ENCODE measurements at places on chromosomes 7 and 10. TPM values are rescaled to one million over a fixed set of nuclear protein-coding genes. Genes with fewer than 3 reads are reported as not detected.

DNA sequence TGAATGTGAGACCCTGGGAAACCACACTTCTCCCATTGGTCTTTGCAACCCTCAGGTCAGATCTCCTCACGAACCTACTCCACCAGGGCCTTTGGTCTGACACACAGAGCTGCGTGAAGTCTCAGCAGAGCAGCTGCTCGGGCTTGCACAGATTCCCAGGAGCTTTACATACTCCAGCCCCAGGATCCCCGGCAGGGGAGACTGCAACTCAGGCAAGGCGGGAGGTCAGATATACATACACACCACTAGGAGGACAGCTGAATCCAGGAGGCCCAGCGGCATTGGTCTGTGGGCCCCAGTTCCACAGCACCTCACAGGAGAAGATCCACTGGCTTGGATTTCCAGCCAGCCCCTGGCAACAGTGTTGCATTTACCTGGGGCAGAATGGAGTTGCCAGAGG lies 239.2 kb downstream of the GPAM start:
- no peak for DNase-seq
- H3K36me3 ChIP-seq: no peaks in the 10 kb centered on the region
- H3K4me1 ChIP-seq: no peaks in the 10 kb centered on the region

SPDYE16 gene
- not detected for total RNA-seq

DNA sequence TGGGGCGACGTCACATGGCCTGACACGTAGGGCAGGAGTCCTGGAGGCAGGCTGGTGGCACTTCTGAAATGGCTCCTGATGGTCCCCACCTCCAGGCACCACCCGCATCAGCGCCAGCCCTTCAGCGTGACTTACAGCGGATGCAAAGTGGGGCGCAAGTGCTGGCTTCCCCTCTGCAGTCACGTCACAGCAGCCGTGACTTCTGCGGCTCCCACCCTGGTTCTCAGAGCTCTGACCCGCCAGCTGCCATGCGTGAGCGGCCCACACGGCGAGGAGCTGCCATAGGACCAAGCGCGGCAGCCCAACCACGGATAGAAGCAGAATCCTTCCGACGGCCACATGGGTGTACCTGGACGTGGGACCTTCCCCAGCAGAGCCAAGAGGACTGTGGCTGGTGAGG lies 159.0 kb downstream of the ELFN1 start:
- no peak overlapping the region for H3K27ac ChIP-seq
- no peak overlapping the region for H3K4me3 ChIP-seq
- no peaks in the 10 kb centered on the region for H3K36me3 ChIP-seq
- H3K27me3 ChIP-seq: no peaks in the 10 kb centered on the region
- no peaks in the 10 kb centered on the region for H3K4me1 ChIP-seq

EPHA1 gene
- total RNA-seq: 1.3 TPM

DNA sequence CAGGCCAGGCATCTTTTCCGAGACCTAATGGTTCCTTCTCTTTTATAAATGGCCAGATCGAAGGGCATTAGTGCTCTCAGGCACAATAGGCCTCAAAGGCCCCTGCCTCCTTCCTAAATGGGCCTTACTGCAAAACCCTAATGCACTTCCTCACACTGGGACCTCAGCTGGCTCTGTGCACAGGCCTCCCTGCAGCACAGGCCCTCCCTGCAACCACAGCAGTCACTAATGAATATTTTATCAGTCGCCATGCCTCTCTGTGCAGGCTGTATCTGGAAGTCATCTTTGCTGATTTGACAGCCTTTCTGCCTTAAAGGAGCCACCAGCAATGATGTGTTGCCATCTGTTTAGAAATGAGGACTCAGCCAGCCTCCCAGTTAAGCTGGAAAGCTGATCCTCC lies 54.9 kb upstream of the SDK1 start:
- H3K27ac ChIP-seq: no peak overlapping the region
- no peaks in the 10 kb centered on the region for H3K27me3 ChIP-seq
- no peak for DNase-seq
- no peak overlapping the region for H3K4me3 ChIP-seq
- no peaks in the 10 kb centered on the region for H3K4me1 ChIP-seq

GPR15LG gene
- total RNA-seq: not detected

DNA sequence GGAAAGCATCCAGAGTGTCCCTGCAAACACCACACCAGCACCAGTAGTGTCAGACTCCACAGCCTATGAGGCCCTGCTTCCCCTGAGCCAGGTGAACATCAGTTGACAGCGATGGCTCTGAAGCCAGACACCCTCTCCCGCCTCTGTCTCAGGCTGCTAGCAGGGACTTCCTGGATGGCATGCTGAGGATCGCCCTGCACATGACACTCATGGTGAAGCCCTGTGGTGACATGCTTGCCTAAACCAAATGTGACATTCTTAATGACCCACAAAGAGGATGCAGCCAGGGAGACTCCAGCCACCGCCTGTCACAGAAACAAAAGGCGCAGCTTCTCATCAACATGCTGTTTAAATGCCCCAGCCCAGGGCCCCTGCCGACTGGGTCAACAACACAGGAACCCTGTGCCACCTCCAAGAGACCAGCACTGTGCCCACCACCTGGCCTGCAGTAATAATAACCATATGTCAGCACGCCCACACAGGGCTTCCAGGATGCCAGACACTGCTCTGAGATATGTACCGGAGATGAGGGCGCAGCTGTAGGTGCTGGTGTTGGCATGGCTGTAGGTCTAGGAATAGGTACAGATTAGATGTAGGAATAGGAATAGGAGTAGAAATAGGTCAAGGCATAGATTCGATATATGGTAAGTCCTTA lies 81.3 kb downstream of the GRID1 start:
- H3K4me3 ChIP-seq: no peak overlapping the region
- H3K27ac ChIP-seq: no peak overlapping the region
- no peaks in the 10 kb centered on the region for H3K27me3 ChIP-seq
- H3K4me1 ChIP-seq: no peaks in the 10 kb centered on the region
- no peak for DNase-seq

OR6V1 gene
- not detected for total RNA-seq

GRCh38 chr7:129169171-129169671 lies 19.2 kb upstream of the SMO start:
- DNase-seq: no peak
- H3K4me1 ChIP-seq: no peaks in the 10 kb centered on the region
- peak overlapping the region; percentile 47 for H3K4me3 ChIP-seq

GRCh38 chr7:14144109-14144508 lies 154.6 kb upstream of the ETV1 start:
- H3K4me1 ChIP-seq: no peaks in the 10 kb centered on the region
- H3K4me3 ChIP-seq: no peak overlapping the region
- no peaks in the 10 kb centered on the region for H3K36me3 ChIP-seq
- H3K27me3 ChIP-seq: no peaks in the 10 kb centered on the region
- DNase-seq: no peak

DNA sequence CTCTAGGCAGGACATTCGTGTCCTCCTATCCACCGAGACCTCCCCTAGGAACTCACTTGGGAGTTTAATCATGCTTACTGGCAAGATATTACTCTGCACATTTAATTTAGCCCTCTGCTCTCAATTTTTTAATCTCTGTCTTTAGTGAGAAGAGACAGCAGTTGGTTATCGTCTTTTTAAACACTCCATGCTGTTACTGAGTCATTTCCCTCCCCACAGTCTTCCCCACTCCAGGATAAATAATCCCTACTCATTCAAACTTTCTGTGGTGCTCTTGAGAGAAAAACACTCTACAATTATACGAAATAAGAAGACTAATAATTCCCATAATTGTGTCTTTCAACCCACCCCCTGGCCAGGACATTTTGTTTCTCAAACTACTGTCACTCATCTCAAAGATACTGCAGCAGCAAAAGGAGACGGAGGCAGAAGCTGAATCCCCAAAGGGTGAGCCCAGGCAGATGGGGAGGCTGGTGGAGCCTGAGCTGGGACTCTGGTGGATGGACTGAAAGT lies 84.2 kb downstream of the ANK3 start:
- DNase-seq: no peak
- H3K27ac ChIP-seq: no peak overlapping the region
- H3K27me3 ChIP-seq: no peaks in the 10 kb centered on the region
- no peak overlapping the region for H3K4me3 ChIP-seq
- H3K4me1 ChIP-seq: no peaks in the 10 kb centered on the region
- H3K36me3 ChIP-seq: no peaks in the 10 kb centered on the region

EIF4EBP2 gene
- total RNA-seq: 50.9 TPM

SLC26A5 gene
- total RNA-seq: not detected

SPDYE5 gene
- total RNA-seq: not detected

DNA sequence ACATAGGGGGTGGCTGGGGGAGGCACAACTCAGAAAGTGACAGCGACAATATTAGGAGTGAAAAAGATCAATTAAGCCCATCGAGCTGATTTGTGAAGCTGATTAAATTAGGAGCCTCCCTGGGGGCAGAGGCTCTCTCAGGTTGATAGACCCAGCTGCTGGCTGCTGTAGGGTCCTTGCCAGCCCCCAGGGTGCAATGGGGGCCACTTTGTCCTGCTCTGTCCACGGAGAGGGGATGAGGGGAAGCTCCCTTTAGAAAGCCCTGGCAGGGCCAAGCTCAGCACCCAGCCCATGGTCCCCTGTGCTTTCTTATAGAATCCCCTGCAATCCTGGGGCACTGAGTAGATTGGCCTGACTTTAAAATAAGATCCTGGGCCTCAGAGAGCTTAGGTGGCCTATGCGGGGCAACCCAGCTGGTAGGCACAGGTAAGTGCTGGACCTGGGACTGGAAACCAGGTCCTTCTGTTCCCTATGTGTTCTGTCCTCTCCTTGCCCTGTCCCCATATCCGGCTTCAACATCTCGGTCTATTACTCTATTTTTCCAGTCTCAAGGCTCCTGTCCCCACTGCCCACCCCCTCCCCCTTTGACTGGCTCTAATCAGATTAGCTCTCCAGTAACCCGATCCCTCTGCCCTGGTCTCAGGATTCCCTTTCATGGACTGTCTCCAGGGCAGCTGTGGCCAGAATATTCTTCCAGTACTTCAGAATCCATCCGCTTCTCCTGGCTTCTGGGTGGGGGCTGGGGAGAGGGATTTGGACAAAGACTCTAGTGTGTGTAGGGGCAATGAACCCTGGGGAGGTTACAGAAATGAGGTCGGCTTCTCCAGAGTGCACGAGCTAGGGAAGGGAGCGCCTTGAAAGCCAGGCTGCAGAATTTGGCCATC lies 259.6 kb downstream of the RPS24 start:
- H3K36me3 ChIP-seq: no peaks in the 10 kb centered on the region
- no peaks in the 10 kb centered on the region for H3K4me1 ChIP-seq
- no peak for DNase-seq
- no peak overlapping the region for H3K27ac ChIP-seq
- no peak overlapping the region for H3K4me3 ChIP-seq
- H3K27me3 ChIP-seq: no peaks in the 10 kb centered on the region

GRCh38 chr10:86659161-86659691 lies 4.9 kb downstream of the OPN4 start:
- no peak for DNase-seq
- no peak overlapping the region for H3K27ac ChIP-seq
- no peak overlapping the region for H3K4me3 ChIP-seq
- H3K36me3 ChIP-seq: no peaks in the 10 kb centered on the region
- no peaks in the 10 kb centered on the region for H3K27me3 ChIP-seq

DNA sequence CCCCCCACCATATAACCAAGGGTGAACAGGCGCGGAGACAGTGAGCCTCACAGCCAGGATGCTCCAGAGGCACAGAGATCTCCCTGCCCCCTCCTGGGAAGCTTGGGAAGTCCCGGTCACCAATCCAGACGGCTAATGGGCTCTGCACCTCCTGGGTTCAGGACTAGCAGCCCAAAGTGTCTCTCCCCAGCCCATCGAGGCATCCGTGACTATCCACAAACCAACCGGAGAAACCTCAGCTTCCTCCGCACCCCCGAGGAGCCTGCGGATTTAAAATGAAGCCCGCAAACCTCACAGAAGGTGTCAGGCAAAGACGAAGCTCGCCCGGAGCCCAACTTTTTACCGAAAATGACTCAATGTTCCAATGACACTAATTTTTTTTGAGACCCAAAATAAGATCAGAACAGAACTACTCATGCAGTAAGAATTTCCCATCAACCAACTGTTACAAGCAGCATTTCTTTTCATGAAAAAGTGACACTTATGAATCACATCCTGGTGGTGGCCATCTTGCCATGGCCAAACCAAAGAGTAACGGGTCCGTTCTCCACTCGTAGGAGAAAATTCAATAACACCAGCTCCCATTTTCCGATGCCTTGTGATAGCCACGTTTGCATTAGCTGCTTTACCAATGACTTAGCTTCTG lies 6.0 kb downstream of the PDGFA start:
- DNase-seq: no peak
- H3K27ac ChIP-seq: peak overlapping the region; percentile 59
- H3K4me3 ChIP-seq: no peak overlapping the region
- H3K27me3 ChIP-seq: no peaks in the 10 kb centered on the region
- peaks cover 3% of the 10 kb centered on the region for H3K4me1 ChIP-seq

SPDYE2B gene
- not detected for total RNA-seq

ANKRD30A gene
- total RNA-seq: not detected

- no peaks in the 10 kb centered on the region for H3K27me3 ChIP-seq
- no peak overlapping the region for H3K27ac ChIP-seq
- no peak overlapping the region for H3K4me3 ChIP-seq
Measured at GRCh38 chr10:12252882-12253546, 57.0 kb downstream of the CDC123 start.

DNA sequence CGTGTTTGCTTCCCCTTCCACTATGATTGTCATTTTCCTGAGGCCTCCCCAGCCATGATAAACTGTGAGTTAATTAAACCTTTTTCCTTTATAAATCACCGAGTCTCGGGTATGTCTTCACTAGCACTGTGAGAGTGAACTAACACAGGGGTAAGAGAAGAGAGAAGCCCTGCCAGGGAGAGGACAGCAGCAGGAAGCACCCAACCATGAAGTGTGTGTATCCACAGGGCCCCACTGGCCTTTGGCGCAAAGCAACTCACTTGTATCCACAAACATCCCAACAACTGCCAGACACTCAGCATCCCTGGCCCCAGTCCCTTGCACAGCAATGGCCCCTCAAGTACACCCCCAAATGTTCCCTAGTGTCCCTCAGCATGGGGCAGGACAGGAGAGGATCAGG lies 115.1 kb downstream of the MAD1L1 start:
- DNase-seq: no peak
- no peak overlapping the region for H3K4me3 ChIP-seq
- no peak overlapping the region for H3K27ac ChIP-seq
- H3K4me1 ChIP-seq: peaks cover 5% of the 10 kb centered on the region
- no peaks in the 10 kb centered on the region for H3K27me3 ChIP-seq

SPDYE1 gene
- total RNA-seq: not detected

DNA sequence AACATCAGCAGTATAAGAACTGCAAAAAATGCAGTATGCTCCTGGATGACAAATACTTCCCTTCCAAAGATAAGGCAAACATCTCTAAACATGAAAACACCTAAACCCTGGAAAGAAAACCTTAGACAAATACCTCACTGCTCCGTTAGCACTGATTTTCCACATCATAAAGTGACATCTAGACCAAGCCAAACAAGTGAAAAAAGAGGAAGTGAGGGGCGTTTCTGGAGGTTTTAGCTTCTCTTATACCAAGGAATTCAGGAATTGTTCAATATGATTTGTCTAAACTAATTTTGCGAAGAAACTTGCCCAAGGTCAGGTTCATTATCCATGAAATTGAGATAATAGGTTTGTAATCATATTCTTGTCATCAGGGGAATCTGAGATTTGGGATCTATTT lies 279.7 kb downstream of the ADRA2A start:
- DNase-seq: no peak
- no peaks in the 10 kb centered on the region for H3K4me1 ChIP-seq
- no peak overlapping the region for H3K4me3 ChIP-seq
- H3K27ac ChIP-seq: no peak overlapping the region
- H3K36me3 ChIP-seq: no peaks in the 10 kb centered on the region

CTBP2 gene
- total RNA-seq: 129 TPM

Data from uterus (tissue), 4 donors.